Left ventricle myocardium inferior (tissue), 1 donor: ENCODE measurements at places on chromosomes 3 and 15.

DNA sequence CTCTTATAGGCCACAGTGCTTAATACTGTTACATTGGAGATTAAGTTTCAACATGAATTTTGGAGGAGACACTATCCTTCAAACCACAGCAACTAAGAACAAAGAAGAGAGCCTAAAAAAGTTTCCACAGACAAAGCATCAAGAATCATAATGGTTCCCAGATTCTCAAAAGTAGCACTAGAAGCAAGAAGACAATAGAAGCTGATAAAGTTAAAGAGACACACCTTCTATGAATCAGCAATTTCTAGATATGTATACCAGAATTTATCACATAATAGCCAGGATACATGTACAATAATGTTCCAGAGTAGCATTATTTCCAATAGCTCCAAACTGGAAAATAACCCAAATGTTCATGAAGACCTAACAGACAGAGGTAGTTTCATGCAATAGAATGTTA, 12.2 kb downstream of the NKIRAS1 start:
- no peak overlapping the region for H3K27ac ChIP-seq
- H3K36me3 ChIP-seq = peaks cover 53% of the 10 kb centered on the region
- H3K4me1 ChIP-seq = no peaks in the 10 kb centered on the region
- H3K27me3 ChIP-seq = no peaks in the 10 kb centered on the region

- no peaks in the 10 kb centered on the region for H3K27me3 ChIP-seq
- no peak for DNase-seq
- H3K27ac ChIP-seq = no peak overlapping the region
- H3K4me3 ChIP-seq = no peak overlapping the region
These were observed 58.8 kb upstream of the ARL6 start for GRCh38 chr3:97705764-97706163.

GRCh38 chr3:12444582-12445471, 39.5 kb upstream of the TSEN2 start:
- no peak overlapping the region for H3K4me3 ChIP-seq
- no peak for DNase-seq
- H3K36me3 ChIP-seq = no peaks in the 10 kb centered on the region
- H3K27me3 ChIP-seq = no peaks in the 10 kb centered on the region
- H3K27ac ChIP-seq = peak overlapping the region; percentile 79
- peaks cover 48% of the 10 kb centered on the region for H3K4me1 ChIP-seq

DNA sequence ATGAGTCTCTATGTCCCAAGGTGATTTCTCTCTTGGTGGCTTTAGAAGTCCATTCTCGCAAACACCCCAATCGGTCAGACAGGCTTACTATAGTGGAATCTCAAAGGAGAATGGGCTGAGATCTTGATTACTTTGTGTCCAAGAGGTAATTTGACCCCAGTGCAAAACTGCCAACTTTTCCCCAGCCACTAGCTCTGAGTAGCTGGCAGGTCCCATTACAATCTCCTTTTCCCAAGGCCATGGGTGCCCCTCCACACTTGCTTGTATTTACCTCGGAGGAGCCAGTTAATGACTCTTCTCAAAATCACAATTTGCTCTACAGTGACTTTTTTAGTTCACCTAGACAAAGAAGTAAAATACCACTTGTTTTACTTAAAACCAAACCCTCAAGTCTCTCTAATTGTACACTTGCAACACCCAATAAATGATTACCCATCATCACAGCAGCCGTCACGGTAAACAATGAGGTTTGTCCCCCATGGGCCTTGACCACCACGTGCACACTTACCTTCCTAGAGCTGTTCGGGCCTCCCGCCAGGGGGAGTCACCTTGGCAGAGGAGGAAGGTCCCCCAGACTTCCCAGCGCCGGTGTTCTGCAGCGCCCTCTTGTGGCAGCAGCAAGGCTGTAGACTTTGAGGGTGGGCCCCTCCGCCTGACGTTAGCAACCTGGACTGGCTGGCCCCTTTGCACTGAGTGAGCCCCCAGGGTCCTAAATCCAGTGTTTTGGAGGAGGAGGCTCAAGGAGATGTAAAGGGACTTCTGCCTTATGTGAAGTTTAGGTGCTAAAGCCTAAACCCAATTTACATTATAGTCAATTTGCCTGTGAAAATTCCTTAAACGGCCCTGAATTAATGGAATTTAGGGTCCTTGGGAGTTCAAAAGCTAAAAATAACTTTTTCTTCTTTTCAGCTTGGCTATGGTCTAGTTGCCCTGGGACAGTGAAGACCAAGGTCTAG, 18.7 kb upstream of the HDAC11 start:
- H3K27ac ChIP-seq = no peak overlapping the region
- DNase-seq = peak; percentile 37
- H3K36me3 ChIP-seq = no peaks in the 10 kb centered on the region
- no peak overlapping the region for H3K4me3 ChIP-seq
- peaks cover 5% of the 10 kb centered on the region for H3K4me1 ChIP-seq
- H3K27me3 ChIP-seq = peaks cover 19% of the 10 kb centered on the region

DNA sequence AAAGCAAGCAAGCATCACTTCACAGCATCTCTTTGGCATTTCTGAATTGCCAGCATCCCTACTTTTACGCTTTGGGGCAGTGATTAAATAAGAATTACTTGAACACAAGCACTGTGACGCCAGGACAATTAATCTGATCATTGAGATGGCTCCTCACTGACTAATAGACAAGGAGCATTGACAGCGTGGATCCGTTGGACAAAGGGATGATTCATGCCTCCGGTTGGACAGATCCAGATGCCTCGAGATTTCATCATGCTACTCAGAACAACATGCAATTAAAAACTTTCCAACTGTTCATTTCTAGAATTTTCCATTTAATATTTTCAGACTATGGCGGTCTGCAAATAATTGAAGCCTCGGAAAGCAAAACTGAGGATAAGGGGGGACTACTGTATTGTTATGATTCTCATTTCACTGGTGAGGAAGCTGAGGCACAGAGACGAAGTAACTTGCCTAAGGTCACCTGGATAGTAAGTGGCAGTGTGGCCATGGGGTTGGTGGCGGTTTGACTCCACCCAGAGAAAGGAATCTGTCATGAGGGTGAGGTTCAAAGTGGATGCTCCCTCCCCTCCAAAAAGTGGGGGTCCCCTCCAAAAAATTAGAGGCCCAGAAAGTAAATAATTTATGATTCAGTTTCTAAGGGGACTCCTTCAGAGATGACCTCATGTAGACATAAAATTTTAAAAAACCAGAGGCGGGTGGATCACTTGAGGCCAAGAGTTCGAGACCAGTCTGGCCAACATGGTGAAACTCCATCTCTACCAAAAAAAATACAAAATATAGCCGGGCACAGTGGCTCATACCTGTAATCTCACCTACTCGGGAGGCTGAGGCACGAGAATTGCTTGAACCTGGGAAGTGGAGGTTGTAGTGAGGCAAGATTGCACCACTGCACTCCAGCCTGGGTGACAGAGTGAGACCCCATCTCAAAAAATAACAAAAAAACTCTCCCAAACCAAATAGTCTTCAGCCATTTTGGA, 12.3 kb upstream of the PGPEP1L start:
- no peaks in the 10 kb centered on the region for H3K36me3 ChIP-seq
- H3K4me3 ChIP-seq = no peak overlapping the region
- H3K27ac ChIP-seq = no peak overlapping the region
- DNase-seq = no peak
